OCI-M1 (cell line): ENCODE measurements at places on chromosomes 5 and 9.

DNA sequence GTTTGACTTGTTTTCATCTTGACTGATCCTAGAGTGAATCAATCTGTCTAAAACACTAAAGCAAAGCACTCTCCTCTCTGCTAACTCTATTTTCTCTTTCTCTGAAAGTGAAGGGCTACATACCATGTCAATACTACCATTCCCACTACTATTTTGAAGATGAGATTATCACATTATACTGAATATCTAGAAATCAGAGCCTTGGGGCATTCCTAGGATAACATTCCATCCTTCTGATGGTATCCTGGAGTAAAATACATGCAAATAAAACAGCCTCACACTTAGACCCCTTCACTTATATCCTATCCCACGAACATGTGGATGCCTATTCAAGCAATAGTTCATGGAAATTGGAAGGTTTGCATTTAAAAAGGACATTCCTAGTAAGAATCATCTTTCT, 309.3 kb upstream of the ACTBL2 start:
- no peak for DNase-seq

- no peak for DNase-seq
Observed at GRCh38 chr9:14081745-14082144, 232.2 kb downstream of the NFIB start.

- DNase-seq, result no peak
Observed at GRCh38 chr5:38827525-38827924, 18.3 kb upstream of the OSMR start.

- no peak for DNase-seq
Observed at GRCh38 chr5:153797484-153797883, 241.2 kb downstream of the FAM114A2 start.

DNA sequence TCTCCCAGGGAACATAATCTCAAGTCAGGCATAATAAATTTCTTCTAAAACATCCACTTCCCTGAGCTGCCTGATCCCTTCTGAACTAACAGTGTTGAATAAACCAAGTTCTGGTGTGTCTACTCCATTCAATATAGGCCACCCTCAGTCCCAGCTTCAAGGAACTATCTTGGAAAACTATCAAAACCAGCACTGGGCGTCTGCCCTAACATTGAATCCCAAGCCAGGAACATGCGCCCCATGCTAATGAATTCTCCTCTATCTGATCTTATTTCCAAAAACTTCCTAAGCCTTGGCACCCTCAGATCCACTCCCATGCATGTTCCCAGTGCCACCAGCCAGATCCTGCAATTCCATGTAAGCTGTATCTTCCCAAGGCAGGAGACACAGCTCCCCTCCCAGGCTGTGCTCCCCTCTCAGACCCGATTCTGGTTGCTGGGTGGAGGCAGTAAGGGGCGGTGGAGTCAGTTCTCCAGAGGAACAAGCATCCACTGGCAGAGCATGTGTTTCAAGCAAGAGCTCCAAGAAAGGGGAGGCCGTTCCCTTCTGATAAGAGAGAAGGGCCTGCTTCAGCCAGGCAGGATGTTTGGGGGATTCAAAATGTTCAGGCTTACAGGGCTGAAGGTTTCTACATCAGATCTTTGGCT, 13.1 kb upstream of the FOXI1 start:
- DNase-seq, result peak; percentile 17

GRCh38 chr5:158937381-158937952, 162.2 kb downstream of the EBF1 start:
- no peak for DNase-seq

DNA sequence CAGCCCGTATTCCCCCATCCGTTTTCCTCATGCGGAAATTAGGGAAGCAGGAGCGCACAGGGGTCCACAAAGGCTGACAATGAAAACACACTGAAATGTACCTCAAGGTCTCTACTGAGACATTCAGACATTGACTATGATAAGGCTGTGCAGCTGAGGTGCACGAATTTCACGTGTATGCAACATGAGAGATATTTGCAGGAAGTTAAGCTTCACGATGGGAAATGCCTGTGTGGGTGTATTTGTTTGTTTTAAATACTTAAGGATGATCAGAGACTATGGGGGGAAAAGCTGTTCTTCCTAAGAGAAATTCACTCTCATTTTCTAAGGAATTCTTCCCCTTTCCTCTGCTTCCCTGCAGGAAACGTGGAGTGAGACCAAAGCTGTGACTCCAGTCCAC, 2.6 kb upstream of the SPATA31E1 start:
- no peak for DNase-seq

DNA sequence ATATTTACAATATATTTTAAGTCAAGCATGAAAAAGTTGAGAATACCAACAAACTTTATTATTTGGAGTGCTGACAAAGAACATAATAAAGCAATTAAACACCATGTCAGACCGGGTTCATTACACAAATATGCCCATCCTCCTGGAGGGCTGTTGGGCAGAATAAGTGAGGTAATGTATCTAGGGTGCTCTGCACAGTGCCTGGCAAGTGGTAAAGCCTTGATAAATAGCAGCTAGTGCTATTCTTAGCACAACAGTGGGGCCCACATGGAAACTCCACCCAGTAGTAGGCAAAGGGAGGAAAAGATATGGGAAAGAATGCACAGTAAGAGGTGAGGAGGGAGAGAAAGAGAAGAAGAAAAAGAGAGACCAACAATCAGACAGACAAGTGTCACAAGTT, 97.7 kb downstream of the SLC1A3 start:
- DNase-seq, result no peak

GRCh38 chr5:1497795-1498622, 25.8 kb downstream of the LPCAT1 start:
- DNase-seq, result no peak

- no peak for DNase-seq
Observed at GRCh38 chr5:88488561-88488960, 219.9 kb upstream of the TMEM161B start.

- DNase-seq, result peak; percentile 83
Observed at GRCh38 chr5:935510-936084, 42.9 kb downstream of the TRIP13 start.

GRCh38 chr5:135565725-135566421, 12.9 kb downstream of the CXCL14 start:
- peak; percentile 86 for DNase-seq

GRCh38 chr9:102985162-102985895, 9.8 kb upstream of the CYLC2 start:
- no peak for DNase-seq

DNA sequence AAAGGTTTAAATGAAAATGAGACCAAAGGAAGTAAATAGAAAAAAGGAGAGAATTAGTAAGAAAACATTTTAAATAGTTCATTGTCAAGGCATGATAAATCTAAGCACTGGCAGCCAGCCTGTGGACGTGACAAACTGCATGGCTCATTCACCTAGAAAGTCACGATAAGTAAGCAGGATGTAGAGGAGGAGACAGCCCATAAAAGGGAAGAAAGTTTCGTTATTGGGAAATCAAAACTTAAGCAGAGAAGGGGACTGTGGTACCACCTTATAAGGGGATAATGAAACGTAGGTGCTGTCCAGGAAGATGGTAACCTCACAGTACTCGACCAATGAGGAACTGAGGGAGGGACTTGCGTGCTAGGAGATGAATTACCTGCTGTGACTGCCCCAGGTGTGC, 494.5 kb upstream of the GRAMD2B start:
- peak; percentile 0 for DNase-seq

GRCh38 chr5:134569758-134570364, 44.4 kb downstream of the JADE2 start:
- DNase-seq, result no peak

GRCh38 chr5:146765089-146765832, 113.3 kb downstream of the PPP2R2B start:
- no peak for DNase-seq

DNA sequence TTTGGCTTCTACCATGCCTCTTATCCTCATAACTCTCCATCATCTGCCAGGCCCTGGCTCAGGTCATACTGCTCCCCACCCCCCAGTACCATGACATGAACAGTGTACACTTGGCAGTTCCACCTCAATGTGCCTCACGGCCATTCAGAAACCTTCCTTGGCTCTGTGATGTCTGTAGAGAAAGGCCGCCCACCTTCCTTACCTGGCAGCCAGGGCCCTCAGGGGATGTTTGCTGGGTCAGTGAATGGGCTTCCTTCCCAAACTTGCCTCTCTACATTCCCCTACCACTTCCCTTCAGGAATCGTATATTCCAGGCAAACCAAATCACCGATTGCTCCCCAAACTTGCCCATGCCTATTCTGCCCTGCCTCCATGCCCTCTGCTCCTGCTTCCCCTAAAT, 101.1 kb downstream of the PSD2 start:
- DNase-seq, result no peak

DNA sequence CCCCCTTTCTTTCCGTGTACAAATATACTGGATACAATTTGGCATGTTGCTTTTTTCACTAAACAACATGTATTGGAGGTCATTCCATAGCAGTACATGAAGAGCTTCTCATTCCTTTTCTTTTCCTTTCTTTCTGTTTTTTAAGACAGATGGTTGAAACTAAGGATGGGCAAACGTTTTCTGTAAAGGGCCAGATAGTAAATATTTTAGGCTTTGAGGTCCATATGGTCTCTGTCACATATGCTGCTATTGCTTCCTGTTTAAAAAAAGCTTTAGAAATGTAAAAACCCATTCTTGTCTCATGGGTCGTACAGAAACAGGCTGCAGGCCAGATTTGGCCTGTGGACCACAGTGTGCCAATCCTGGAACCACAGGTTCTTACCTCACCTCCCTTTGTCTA, 160.1 kb downstream of the ACER2 start:
- no peak for DNase-seq

DNA sequence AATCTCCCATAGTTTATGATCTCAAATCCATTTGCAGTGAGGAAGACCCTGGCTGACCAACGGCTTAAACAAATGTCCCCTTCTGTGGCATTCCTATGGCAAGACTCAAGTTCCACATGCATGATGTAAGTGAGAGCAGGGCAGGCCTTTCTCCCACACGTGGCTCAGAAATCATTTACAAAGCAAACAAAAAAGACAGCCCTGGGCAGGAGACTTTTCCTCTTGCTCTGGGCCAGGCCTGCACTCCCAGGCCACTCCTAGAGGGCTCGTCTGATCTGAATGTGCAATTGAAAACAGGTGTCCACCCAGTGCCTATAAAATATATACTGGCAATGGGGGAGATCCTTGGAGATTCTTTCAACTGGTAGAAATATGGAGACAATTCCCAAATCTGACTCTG, 123.1 kb downstream of the DMRT2 start:
- DNase-seq, result no peak

DNA sequence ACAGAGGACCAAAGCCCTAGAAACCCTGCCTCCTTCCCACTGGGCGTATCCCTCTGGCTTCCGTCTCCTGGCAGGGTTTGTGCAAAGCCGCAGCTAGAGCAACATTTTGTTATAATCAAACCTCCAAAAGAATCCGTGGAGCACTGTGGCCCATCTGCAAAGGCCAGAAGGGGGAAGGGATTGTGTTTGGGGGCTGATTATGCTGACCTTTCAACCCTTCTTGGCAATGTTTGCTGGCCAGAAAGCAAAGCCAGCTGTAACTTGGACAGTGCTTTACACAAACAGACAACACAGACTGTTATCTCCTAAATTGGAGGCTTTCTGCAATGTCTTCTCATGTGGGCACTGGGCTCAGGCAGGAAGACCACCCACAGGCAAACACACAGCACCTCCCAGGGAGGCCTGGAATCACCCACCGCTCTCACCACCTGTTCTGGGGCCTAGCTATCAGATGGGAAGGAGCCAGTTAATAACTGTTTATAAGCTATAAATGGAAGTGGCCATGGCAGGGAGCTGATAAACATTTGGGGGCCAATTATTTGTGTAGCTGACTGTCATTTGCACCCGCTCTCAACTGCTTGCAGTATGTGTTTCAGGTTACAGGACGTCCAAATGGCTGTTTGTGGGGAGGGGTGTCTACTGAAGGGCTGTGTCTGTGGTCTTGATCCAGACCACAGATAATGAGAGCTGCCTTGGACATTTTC, 121.6 kb upstream of the ERCC6L2 start:
- DNase-seq, result peak; percentile 72

- peak; percentile 92 for DNase-seq
Observed at GRCh38 chr5:73312146-73312871, 136.3 kb downstream of the FOXD1 start.

DNA sequence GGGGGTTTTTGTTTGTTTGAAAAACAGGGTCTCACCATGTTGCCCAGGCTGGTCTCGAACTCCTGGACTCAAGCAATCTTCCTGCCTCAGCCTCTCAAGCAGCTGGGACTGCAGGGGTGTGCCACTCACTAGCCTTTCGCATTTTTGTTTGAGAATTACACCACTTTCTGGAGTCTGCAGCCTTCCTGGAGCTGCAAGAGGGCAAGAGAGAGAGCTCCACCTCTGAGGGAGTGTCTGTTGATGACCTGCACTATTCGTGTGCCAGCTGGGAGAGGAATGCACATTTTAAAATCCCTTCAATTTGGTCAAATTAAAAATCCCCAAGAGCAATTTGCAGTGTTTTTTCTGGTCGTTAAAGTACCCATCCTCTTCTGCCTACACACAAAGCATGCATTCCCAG, 5.0 kb upstream of the CKMT2 start:
- DNase-seq, result no peak

DNA sequence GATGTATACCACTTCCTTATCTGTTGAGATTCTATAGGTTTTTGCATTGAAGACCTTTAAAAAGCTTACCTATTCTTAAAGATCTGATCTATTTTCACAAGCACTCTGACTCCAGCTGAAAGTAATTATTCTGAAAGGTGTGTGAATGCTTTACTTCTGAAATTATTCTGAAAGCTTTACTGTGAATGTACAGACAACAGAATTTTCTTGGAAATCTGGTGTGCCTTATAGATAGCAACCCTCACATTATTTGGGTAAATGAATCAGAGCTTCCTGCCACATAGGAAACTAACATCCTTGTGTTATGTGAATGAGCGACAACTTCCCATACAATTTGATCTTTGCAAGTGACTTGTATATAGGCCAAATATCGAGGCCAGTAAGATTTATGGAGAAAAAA, 6.5 kb downstream of the CDO1 start:
- DNase-seq, result no peak

GRCh38 chr9:14870090-14870489, 40.1 kb downstream of the FREM1 start:
- no peak for DNase-seq

DNA sequence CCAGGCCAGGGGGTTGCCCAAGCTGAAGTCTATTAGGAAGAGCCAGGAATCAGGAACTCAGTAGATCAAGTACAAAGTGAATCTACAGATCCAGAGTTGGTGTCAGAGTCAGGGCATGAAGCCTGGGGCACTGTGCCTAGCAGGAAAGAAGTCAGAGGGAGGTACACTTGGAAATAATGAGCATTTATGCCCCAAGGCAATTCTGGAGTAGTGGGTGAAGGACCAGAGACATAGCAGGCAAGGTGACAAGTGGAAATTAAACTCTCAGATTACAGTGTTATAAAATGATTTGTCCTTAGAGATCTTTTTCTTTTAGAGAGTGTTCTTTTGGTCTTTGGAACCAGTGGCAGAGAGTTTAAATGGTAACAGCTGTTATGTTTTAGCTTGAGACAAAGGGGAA, 138.0 kb downstream of the ADAMTSL1 start:
- no peak for DNase-seq
